ENCODE measurements at places on chromosomes 5 and 9.

DNA sequence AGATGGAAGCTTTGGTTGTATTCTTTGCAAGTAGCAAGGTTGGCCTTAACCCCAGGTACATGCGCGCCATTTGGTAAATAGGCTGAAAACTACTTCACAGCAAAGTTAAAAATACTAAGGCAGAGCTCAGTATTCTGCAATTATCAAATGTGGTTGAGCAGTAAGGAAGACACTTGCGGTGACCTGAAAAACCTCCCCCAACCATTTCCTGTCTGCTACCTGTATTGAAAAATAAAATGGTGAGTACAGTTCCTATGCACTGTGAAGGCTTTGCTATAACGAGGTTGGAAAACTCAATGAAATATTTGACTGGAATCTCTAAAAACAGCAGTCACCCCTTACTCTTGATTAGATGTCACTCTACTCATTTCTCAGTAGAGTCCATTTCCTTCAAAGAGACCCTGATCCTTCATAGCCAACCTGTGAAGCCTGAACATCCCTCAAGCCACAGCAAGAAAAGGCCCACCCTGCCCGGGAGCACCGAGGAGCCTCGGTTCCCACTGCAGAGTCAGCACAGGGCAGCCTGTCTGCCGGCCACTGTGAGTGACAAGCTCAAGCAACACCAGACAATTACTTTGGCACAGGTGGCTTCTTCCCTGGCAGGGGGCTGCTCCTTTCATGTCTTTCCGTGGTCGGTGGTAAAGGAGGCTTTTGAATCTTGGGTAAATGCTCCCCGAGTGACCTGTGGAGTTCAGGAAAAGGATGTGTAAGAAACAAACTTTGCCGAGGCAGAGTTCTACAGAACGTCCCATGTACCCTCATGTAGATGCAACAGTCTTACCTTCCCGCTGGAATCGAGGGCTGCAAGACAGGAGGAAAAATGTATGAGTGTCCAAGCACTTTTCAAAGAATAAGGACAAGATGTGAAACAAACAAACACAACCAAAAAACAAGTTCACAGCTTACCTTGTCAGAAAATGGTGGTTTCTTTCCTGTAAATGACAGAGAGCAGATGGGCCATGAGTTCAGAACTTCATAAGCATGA is 29.6 kb downstream of the C5orf58 start:
- no peak for DNase-seq

DNA sequence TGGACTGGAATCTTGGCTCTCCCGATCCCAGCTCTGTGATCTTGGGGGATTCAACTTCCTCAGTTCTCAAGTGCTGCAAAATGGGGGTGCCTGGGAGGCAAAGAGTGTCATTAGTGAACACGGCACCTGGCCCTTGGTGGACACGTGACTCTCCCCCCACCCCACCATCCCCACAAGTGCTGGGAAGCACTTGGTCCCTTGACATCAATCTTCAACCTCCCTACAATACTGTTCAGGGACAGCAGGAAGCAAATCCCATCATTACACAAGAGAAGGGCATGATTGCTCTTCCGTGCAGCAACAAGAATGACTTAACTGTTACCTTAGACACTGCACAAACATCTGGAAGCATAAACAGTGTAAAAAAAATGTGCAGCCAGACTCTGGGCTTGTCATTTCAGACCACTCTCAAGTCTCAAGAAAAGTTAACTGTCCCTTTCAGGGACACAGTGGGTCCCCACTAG is 61.4 kb downstream of the PSMB7 start:
- DNase-seq = no peak

DNA sequence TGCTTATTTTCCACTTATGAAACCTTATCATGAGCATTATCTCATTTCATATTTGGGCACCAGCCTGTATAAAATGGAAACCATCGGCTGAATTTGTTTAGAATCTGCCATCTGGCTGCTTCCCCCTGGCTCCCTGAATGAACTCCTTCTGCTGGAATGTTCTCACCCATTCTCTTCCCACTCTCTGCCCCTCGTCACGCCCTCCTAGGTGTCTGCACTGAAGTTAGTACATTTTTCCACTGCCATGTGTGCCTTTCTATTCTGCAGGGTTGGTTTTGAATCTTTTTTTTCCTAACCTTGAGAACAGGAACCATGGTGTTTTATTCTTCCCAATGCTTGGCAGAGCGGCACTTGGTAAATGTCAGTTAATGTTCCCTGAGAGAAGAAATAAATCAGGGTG is 359.7 kb downstream of the MLLT3 start:
- DNase-seq = no peak

DNA sequence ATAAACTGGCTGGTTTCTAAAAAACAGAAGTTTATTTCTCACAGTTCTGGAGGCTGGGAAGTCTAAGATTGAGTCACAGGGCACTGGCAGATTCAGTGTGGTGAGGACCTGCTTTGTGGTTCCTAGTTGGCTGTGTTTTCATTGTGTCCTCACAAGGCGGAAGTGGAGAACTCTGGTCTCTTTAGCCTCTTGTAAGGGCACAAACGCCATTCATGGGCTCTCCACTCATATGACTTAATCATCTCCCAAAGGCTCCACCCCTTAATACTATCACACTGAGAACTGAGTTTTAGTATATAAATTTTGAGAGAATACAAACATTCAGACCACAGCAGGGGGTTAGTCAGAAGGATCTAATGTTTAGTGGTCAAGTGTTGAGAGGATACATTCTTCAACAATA is 208.2 kb downstream of the SEC61B start:
- no peak for DNase-seq

DNA sequence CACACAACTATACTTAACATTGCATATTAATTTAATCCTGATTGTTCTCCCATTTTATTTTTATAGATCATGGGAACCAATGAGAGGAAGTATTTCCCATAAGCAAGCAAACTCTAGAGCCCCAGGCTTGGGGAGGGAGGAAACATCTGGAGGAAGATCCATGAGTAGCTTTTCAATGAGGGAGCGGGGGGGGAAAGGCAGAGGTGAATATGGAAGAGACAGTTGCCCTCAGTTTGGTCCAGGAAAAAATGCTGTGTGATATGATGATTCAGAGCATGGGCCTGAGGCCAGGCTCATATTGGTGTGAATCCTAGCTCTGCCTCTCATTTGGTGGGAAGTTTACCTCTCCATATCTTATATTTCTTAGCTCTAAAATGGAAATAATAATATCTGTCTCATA is 42.2 kb upstream of the ALDOB start:
- DNase-seq = no peak

DNA sequence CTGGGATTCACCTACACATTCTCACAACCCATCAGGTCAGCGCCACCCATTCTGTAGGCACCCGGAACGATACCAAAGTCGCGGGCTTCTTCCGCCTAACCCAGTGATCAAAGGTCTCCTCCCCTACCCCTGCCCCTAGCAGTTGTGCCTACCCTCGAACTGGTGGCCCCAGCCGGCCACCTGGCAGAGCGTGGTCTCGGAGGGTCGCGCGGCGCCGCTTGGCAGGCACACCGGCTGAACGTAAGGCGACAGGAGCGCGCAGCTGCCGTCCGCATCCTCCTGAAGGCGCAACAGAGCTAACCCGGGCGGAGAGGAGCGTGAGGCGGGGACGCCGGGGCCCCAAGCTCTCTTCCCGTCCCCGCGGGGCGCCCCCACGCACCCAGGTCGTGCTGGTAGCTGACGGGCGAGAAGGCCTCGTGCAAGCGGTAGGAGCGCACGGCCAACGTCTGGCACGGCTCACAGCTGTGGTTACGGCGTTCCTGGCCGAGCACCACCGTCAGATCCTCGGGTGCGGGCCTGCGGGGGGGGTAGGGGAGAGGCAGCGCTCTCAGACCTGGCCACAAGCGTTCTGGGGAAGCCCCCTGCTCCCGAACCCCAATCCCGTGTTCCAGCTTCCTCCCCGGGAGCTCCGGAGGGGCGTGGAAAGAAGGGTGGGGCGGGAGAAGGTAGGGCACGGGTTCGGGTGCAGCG is 2.8 kb upstream of the PFN3 start:
- DNase-seq = peak; percentile 13

GRCh38 chr9:76101075-76101474 is 210.6 kb downstream of the PCSK5 start:
- DNase-seq = no peak

- DNase-seq = no peak
Observed at GRCh38 chr9:73294336-73294735, 142.7 kb downstream of the ANXA1 start.

- DNase-seq = no peak
Observed at GRCh38 chr9:123033864-123034601, 566 bp downstream of the GPR21 start.

DNA sequence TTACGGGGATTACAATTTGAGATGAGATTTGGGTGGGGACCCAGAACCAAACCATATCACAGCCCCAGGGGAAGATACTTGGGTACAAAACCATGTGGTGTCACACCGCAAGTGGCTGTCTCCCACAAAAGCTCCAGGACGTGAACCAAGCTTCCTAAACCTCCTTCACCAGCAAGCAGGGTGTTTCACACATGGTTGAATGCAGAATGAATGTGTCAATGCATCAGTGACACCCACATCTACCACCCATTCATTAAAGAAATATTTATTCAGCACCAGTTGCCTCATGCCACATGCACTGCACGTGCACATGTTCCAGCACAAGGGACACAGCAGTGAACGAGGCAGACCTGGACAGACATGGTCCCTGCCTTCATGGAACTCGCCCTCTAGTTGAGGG is 70.9 kb upstream of the SPOCK1 start:
- DNase-seq = no peak

DNA sequence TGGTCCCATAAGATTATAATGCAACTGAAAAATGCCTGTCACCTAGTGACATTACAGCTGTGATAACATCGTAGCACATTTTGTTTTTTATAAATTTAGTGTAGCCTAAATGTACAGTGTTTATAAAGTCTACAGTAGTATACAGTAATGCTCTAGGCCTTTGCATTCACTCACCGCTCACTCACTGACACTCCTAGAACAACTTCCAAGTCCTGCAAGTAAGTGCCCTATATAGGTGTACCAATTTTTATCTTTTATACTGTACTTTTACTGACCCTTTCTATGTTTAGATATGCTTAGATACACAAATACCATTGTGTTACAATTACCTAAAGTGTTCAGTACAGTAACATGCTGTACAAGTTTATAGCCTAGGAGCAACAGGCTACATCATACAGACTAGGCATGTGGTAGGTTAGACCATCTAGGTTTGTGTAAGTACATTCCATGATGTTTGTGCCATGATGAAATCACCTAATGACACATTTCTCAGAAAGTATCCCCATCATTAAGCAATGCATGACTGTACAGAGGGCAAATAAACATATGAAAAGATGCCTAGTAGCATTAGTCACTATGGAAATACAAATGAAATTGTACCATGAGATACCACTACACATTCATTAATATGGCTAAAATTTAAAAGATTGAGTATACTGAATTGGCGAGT is 127.6 kb downstream of the TRPM6 start:
- DNase-seq = no peak

DNA sequence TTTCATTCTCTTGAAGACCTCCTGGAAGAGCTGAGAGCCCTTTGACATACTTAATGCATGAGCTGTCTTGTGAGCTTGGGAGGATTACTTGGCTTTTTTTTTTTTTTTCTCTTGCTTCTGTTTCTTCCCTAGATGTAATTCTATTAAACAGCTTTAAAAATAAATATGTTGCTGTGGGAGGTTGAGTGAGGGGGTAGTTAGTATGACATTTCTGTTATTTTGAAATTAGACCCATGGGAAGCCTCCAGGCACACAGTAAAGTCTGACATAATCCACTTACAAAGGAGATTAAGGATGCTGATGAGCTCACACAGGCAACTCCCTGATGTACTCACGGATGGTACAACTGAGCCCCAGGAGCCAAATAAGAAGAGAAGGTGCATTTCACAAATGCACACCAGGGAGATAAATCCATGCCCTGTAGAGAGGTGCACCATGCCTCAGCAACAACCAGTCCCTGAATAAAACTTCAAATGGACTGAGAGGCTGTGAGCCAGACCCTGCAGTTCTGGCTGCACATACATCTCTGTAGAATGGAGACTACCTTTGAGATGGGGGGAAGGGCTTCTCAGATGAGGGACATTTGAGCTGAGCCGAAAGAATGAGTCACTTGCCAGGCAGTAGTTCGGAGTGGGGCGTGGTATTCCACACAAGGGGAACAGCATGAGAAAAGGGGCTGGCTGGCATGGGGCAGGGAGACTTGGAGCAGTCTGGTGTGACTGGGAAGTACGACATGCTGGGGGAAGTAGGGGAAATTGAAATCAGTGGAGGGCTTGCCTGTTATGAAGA is 68.7 kb downstream of the ACTL7B start:
- no peak for DNase-seq

DNA sequence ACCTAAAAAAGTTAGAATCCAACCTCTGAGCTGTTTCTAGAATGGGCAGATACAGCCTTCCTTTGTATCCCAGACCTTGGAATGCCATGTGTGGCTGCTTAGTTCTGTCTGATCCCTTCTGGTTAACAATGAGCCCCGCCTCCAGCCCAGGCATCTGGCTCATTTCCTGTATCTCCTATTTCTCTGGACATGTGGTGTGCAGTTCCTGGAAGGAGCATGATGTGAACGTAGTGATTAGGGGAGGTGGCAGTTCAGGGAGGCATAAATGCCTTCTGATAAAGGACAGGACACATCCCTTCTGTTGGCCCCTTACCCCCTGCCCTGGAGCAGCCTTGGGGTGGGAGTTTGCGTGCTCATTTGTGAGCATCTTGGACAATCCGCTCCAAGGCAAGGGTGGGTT is 243.0 kb downstream of the ZSWIM6 start:
- no peak for DNase-seq

All from stimulated activated CD8-positive, alpha-beta memory T cell treated with anti-CD3 and anti-CD28 coated beads, Interleukin-2, amount 100 ng/mL, for 48 hours (primary cell).